Mesenchymal stem cell (in vitro differentiated cells and primary cell): ENCODE measurements at places on chromosomes 6 and 20.

- H3K27ac ChIP-seq = no peak overlapping the region
- no peaks in the 10 kb centered on the region for H3K27me3 ChIP-seq
Observed at GRCh38 chr6:140960566-140960965, 1172.2 kb upstream of the GJE1 start.

DNA sequence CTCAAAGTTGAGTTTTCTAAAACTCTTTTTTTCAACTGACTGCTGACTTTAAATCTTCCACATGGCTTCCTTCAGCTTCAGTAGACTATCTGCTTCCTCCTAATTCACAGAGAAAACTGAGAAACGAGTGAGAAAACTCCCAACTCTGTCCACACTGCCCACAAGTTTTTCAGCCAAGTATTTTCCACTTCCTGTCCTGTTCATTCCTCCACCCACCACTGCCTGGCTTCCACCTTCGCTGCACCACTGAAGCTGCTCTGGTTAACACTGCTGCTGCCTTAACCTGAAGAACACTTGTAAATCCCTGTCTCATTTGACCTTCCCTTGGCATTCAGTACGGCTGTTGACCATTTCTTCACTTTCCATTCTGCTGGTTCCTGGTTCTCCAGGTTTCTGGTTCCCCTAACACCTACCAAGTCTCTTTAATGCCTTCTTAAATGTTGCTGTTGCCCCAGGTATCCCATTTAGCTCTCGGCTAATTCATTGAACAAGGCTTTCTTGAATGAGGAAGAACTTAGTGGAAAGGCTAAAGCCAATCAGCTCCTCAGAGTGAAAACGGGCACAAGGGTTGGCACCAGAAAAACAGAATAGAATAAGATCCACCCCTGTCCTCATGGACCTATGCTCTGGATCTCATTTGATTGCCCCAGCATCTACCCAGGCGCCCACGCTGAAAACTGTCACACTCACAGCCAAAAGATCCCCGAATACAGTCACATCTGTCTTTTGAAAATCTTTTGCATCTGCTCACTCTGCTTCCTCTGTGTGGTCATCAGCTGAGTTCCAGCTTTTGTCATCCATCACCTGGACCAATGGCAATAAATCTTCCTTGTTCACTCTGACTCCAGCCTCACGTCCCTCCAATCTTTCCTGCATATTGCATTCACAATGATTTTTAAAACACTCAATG lies 104.4 kb upstream of the TAB2 start:
- no peak overlapping the region for H3K27ac ChIP-seq
- H3K27me3 ChIP-seq = no peaks in the 10 kb centered on the region
- no peak for DNase-seq
- no peaks in the 10 kb centered on the region for H3K36me3 ChIP-seq

DNA sequence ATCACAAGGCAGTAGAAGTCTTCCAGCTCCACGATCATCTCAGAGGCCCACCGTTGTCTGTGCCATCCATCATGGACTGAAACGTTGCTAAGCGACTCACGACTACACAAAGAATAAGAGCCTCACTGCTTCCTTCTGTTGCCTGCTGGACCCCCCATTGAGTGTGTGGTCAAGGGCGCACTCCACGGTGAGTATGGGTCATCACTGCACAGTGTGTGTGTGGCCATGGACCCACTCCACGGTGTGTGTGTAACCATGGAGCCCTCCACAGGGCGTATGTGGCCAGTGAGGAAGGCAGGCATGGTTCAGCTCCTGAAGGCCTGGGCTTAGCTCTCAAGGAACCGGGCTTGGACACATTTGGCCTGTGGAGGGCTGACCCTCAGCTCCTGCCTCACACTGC lies 123.4 kb upstream of the AFDN start:
- H3K27ac ChIP-seq = no peak overlapping the region
- DNase-seq = no peak
- H3K27me3 ChIP-seq = peaks cover 4% of the 10 kb centered on the region
- H3K4me1 ChIP-seq = peaks cover 14% of the 10 kb centered on the region

DNA sequence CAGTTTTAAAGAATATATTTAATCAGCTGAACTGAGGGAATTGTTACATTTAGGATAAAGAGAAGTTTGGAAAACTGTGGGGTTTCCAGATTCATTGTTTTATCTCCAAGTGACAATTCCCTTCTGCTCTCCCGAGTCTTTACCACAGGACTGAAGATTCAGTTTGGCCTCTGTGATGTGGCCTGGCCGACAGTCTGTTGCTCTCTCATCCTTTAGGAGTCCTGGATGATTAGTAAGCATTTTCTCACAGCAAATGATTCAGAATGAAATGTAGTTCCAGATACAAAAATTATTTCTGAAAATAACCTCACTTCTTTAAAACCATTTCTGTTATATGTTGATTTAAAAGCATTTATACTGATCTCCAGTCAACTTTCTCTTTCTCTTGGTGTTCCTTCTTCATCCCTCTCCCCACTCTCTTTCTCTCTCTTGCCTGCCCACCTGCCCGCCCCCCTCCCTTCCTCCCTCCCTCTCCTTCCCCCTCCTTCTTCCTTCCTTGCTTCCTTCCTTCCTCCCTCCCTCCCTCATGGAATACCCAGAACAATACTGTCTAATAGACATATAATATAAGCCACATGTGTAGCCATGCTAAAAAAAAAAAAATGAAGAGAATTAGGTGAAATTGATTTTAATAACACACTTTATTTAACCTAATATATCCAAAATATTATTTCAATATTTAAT lies 254.9 kb downstream of the PRL start:
- no peak for DNase-seq
- no peak overlapping the region for H3K4me3 ChIP-seq
- H3K27ac ChIP-seq = peak overlapping the region; percentile 34
- H3K4me1 ChIP-seq = peaks cover 8% of the 10 kb centered on the region
- no peaks in the 10 kb centered on the region for H3K36me3 ChIP-seq

- no peaks in the 10 kb centered on the region for H3K36me3 ChIP-seq
- no peak within 1 kb of the TSS for H3K4me3 ChIP-seq
- no peaks in the 10 kb centered on the region for H3K4me1 ChIP-seq
- H3K27ac ChIP-seq = no peak within 1 kb of the TSS
Observed at GRCh38 chr20:1557605-1558004, at the start of gene SIRPD. Gene SIRPD, minus strand, starts transcription at chr20:1557705. Its CDS starts 52 bp downstream, at chr20:1557653.

DNA sequence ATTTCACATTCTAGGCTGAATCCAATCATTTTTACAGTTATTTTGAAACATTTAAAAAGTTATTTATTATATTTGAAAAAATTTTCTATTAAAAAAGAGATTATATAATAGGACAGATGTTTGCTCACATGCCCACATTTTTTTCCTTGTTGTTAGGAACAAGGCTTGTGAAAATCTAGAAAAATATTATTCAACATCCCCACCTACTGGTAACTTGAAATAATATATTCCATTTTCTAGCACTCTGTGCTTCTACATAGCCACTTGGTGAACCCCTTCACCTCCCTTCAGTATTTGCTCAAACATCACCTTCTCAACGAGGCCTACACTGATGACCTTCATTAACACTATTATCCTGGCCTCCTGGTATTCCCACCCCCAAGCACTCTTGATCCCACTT lies 18.3 kb upstream of the GPRC6A start:
- H3K36me3 ChIP-seq = no peaks in the 10 kb centered on the region
- no peaks in the 10 kb centered on the region for H3K4me1 ChIP-seq
- no peak overlapping the region for H3K4me3 ChIP-seq
- no peaks in the 10 kb centered on the region for H3K27me3 ChIP-seq
- DNase-seq = peak; percentile 44

DNA sequence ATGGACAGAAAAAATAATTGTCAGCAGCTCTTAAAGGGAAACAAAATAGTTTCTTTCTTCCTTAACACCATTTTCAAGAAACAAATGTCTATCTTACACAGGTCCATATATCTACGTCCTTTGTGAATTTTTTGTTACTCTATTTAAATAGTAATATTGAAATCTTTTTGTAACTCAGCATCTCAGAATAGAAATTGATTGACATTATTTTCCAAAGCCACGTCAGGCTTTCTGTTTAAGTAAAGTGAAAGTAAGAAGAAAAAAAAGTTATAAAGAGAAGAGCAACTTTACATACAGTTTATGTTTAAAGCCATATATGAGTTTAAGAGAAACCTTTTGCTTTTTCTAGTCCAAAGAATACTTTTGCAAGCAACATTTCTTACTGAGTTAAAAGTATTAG lies 402.9 kb upstream of the SOX4 start:
- H3K27me3 ChIP-seq = no peaks in the 10 kb centered on the region
- no peak overlapping the region for H3K4me3 ChIP-seq
- no peaks in the 10 kb centered on the region for H3K36me3 ChIP-seq
- H3K4me1 ChIP-seq = no peaks in the 10 kb centered on the region

- H3K4me1 ChIP-seq = no peaks in the 10 kb centered on the region
- H3K4me3 ChIP-seq = no peak overlapping the region
- H3K27me3 ChIP-seq = peaks cover 6% of the 10 kb centered on the region
- no peak overlapping the region for H3K27ac ChIP-seq
- no peak for DNase-seq
- no peaks in the 10 kb centered on the region for H3K36me3 ChIP-seq
Observed at GRCh38 chr6:6314596-6314995, 5.9 kb downstream of the F13A1 start.
